ENCODE measurements at places on chromosomes 3 and 15.

DNA sequence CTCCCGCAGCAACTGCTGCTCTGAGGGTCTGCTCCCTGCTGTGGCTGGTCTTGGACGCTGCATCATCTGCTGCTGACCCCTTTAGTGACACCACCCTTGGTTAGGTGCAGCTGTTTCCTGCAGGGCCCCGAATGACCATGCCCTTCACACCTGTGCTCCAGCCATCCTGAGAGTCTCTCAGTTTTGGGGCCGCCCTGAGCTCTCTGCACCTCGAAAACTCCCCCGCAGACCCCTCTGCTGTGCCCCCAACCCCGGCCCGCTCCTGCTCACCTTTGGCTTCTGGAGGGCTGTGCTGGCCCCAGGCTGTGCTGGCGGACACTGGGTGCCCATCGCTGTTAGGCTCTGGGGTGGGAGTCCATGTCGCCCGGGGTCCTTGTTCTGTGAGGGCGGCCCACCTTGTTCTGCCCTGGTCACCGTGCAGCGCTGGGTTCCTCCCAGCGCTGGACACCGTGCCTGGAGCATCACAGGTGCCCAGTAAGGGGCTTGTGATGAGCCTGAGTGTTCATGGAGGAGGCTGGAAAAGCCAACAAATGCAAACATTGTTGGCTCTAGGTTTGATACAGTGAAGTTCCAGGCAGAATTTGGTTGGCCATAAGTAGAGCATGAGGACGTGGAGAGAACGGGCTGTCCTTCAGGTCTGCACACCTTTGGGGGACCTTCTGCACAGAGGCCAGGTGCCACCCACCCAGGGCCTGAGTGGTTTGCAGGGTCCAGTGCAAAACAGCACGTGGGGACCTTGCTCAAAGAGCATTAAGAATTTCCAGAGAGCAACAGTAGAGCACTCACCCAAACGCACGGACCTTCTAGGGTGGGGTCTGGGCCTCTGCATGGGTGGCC, 12.3 kb downstream of the ABTB1 start:
- DNase-seq = no peak

DNA sequence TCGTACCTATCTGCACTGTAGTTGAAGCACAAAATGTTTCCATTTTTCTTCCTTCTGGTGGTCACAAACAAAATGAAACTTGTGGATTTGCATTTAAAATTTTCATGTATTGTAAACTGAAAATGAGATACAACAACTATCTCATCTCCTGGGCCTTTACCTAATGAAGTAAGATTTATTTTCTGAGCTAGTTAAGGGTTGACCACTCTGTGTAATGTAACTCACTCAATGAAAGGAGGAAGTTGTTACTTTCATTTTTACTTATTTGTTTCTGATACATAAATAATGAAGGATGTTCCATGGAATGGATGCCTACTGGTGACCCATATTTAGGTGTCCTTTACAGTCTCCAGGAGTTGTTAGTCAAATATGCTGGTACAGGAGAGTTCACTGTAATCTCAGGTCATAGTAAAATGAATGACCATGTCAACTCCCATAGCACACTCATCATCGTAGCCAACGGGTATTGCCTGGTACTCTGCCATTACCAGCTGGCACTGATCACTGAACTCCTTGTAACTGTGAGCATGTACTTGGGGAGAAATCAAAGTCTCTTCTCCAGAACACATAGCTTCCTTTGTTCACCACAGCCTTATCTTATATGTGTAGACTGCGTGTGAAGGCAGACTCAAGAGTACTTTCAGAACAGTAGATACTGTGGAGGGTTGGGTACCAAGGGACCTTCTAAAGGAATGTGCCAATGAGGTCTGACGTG, 474.2 kb upstream of the ROBO2 start:
- DNase-seq = no peak

- DNase-seq = no peak
Observed at GRCh38 chr15:76840830-76841460, 64.2 kb downstream of the SCAPER start.

GRCh38 chr3:100297784-100298183, 36.8 kb upstream of the NIT2 start:
- DNase-seq = no peak

GRCh38 chr3:42088803-42089530, 2.2 kb upstream of the TRAK1 start:
- DNase-seq = no peak

DNA sequence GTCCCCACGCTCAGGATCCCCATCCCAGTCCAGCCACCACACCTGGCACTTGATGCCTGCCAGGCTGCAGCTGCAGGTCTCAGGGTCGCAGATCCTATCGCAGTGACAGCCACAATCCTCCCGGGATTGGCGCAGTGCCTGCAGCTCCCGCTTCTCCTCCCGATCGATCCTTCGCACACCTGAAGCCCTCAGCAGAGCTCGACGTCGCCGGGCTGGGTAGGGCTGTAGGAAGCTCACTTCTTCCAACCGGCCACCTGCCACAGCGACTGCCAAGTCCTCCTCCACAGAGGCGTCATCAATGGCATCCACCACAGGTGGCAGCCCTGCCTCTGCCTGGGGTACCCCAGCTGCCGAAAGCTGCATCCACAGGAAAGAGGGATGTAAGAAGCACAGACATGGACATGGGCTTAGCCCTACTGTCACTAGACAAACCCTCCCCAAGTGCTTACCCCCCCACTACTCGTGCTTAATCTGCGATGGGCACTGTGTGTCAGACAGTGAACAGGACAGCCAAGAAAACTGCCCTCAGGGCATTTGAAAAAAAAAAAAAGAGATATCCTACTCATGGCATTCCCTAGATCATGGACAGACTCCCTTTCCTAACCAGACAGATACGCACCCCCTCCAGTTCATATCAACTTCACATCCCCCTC, 9.2 kb downstream of the CSRNP1 start:
- no peak for DNase-seq

DNA sequence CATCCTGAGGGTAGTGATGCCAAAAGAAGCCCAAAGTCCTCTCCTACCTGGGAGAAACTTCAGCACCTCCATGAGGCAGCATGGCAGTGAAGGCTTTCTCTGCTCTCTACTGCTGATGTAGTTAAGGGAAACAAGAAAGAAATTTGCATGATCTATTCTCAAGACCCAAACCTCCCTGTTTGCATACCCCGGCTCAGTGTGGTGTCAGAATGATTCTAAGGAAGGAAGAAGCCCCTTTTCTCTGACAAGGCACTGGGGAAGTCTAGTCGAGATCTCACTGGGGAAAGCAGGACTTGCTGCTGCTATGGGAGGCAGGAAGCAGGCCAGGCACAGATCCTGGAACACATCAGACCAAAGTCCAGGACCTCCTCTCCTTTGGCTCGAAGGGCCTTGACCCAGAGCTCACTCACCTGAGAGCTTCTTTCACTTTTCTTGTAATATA, 89.4 kb upstream of the ICE2 start:
- no peak for DNase-seq

DNA sequence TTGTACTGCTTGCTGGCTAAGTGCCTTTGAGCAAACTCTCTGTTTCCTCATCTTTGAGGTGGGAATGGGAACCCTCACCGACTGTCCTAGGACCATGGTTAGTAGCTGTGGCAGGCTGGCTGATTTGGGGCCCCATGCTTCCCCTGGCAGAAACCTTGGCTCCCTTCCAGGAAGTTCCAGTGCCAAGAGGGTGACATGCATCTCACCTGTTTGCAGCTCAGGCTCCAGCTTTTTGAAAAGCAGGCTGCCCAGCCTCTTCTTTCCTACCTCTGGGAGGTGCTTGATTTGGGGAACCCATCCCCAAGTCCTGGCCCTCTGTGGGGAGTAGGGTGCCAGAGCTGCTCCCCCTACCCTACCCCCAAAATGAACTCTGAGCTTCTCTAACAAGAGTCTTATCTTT, 50.8 kb downstream of the RAB11A start:
- DNase-seq = no peak

DNA sequence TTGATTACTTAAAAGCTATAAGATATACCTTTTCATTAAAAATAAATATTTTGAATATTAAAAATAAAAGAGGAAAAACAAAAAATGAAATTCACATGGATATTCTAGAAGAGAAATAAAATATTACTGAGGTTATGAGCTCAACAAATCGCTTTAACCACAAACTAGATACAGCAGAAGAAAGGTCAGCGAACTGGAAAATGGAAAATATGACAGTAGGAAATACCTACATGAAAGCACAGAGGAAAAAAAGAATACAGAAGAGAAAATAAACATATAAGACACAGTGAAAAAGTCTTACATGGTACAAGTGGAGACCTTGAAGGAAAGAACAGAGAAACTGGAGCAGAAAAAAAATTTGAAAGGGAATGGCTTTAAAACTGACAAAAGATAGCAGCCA, 33.2 kb downstream of the SCAPER start:
- DNase-seq = no peak

- DNase-seq = no peak
Observed at GRCh38 chr3:136860541-136860940, 1.5 kb upstream of the NCK1 start.

DNA sequence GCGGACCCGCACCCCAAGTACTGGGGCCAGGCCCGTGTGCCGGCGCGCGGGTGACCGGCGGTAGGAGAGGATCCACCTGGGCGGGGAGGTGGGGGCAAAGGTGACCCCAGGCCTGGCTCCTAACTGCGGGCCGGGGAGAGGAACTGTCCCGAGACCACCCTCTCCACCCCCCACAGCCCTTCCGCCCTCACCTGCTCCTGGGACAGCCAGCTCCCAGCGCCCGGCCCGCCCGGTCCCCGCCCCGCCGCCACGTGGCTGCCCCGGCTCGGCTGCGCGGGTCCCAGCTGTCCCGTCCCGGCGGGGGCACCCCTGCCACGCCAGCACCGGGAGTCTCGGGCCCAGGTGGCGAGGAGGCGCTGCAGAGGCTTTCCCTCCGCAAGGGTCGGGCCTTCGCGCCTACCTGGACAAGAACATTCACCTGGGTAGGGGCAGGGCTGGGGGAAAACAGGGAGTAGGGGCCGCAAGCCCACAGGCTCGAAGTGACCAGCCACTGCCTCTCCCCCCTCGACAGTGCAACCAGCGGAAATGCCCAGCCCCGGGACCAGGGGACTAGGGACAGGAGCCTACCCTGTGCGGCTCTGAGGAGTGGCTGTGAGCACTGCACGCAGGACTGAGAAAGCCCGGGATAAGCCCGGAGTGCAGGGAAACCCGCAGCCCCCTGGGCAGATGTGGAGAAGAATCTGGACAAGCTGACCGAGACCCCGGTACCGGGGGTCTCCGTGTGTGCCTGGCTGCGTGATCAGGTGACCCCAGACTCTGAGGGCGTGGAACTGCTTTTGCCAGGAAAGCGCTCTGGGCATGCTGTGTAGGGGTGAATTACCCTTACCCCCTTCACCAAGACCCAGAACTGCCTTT, at the start of gene SLC12A8:
TSS of gene SLC12A8 (minus strand) at position 240 of the 855 bp plus-strand sequence. CDS start 1,399 bp downstream, outside the sequence.
- no peak for DNase-seq

DNA sequence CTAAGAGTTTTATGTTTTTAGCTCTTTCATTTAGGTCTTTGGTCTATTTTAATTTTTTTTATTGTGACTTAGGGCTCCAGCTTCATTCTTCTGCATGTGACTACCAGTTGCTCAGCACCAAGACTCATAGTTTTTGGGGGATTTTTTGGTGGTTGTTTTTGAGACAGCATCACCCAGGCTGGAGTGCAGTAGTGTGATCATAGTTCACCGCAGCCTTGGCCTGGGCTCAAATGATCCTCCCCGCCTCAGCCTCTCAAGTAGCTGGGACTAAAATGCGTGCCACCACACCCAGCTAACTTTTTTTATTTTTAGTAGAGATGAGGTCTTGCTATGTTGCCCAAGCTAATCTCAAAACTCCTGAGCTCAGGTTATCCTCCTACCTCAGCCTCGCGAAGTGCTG, 19.4 kb downstream of the CDV3 start:
- DNase-seq = no peak

GRCh38 chr3:156769721-156770654, 56.2 kb upstream of the LEKR1 start:
- no peak for DNase-seq

GRCh38 chr3:86104154-86104553, 886.8 kb downstream of the VGLL3 start:
- DNase-seq = no peak
